Vagina (tissue), 2 donors: ENCODE measurements at places on chromosomes 3 and 15. TPM values are rescaled to one million over a fixed set of nuclear protein-coding genes. Genes with fewer than 3 reads are reported as not detected.

DNA sequence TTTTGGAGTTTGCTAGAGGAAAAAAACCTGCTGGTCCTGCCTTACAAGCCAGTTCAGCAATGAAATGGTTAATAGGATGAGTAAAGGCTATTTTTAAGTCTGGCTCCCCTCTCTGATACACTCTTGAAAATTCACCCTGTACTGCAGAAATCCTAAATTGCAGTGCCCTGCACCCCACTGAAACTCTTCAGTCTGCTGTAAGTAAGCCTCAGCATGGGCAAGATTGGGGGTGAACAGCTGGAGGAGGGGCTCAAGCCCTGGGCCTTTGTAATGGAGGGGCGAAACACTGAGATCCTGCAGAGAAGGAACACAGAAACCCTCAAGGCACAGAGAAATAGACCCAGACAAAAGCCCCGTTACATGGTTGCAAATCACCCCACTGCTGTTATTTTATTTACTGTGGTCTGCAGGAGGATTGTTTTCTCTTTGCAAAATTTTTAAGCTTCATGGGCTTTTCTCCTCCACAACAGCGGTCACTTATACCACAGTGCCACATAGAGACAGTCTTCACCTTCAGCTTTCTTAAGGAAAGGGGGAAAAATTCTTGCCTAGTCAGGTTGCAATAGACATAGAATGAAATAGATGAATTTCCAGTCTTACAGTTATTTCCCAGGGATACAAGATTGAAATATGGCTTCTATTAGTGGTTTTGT is 45.0 kb downstream of the SOX2 start:
- no peak for DNase-seq

LRRC49 gene
- total RNA-seq: 8.8 TPM

DNA sequence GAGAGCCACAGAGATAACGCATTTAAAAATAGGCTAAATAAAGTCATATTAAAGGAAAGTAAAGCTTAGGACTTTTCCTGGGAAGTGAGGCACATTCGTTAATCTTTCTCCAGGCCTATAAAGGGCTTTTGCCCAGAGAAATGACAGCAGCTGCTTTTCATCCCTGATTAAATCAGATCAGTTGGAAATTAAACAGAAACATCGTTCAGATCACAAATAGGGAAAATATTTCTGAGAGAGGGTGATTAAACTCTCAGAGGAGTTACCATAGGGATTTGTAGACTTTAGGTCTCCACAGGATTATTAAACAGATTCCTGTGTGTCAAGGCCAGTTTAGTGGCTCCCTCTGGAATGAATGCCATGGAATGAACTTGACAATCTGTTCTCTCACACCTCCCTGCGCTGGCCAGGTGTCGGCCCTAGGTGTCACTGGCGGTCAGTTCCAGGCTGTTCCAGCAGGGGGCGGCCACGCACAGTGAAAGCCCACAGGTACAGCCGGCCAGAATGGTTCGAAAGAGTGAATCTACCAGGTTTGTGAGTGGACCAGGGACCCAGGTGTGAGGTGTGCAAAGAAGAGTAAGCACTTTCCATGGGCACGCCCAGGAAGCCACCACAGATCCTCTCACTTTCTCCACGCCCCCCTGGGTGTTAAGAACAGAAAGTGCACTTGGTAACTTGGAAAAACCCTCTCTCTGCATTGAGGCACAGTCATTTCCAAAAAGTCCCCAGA is 253.0 kb upstream of the RASGRP1 start:
- no peak for DNase-seq

- DNase-seq: no peak
These were observed 72.9 kb upstream of the NDN start for GRCh38 chr15:23760024-23760423.

GRCh38 chr15:85651548-85651947 is 143.2 kb downstream of the KLHL25 start:
- DNase-seq: no peak
